ENCODE measurements at places on chromosomes 16 and 17.

- DNase-seq = no peak
These were observed 276 bp downstream of the CYGB start for GRCh38 chr17:76537288-76537577.

GRCh38 chr17:45332989-45333701, 16.3 kb upstream of the MAP3K14 start:
- DNase-seq = no peak

- DNase-seq = no peak
These were observed 17.6 kb downstream of the LPCAT2 start for GRCh38 chr16:55526441-55526840.

GRCh38 chr16:726438-727290, at the start of the genes CCDC78 and HAGHL:
Gene CCDC78, minus strand, starts transcription at chr16:726443. Its CDS starts 76 bp downstream, at chr16:726367.
Gene HAGHL, plus strand, starts transcription at chr16:727106. Its CDS starts 404 bp downstream, at chr16:727510.
- DNase-seq = no peak

GRCh38 chr17:54968988-54969332, 395 bp downstream of the STXBP4 start:
- no peak for DNase-seq

- no peak for DNase-seq
These were observed 25.6 kb upstream of the NTN1 start for GRCh38 chr17:8995711-8996110.

DNA sequence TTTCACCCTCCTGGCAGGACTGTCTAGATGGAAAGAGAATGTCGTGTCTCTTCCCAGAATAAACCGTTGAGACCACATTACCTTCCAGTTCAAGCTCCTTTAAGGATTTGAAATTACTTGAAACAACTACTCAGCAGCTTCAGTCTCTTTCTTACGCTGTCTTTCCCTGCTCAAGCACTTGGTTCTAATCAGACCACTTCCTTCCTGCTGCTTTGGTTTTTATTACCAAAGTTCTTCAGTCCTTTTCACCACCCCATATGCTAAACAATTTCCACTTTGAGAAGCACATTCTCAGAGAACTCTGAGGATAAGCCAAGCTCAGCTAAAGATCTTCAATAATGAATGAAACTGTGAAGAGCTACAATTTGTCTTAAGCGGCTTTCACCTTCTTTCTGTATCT, 105.4 kb downstream of the STX8 start:
- DNase-seq = no peak

GRCh38 chr16:70437582-70438557, 1.0 kb downstream of the ST3GAL2 start:
- no peak for DNase-seq

Data from cortex of kidney (tissue), 1 donor.